AG04449 (cell line): ENCODE measurements at places on chromosomes 5 and 9.

DNA sequence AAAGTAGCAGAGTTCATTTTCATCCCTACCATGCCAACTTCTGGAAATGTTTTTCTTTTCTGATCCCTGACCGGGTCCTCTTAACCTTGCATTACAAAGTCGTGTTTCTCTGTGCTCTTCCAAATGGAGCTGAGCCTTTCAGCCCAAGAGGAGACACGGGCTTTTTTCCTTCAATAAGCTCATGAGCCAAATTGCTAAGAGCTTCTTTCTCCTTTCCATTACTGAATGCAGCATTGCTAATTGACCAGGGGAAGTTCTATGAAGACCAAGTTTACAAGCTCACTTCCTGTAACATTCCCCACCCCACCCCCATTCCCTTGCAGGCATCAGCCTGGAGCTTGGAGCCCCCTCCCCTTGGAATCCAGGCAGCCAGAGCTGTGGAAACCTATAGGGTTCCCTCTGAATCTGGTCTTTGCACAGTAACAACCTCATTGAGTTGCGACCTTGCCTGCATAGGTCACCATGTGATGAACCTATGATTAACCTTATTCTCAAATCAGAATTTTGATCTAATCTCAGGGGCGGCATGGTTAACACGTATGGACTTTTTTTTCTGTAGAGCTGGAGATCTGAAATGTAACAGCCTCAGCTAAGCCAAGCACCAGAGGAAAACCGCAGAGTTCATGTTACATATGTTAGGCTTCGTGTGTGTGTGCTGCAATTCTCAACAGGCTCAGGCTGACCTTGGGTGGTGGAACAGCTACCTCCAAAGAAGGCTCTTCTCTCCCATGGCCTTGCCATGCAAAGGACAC is 395.7 kb upstream of the ZNF462 start:
- no peak for DNase-seq

- DNase-seq, result no peak
These were observed 114.5 kb downstream of the SLC25A46 start for GRCh38 chr5:110853267-110853666.

- no peak for DNase-seq
These were observed 14.4 kb downstream of the ELP1 start for GRCh38 chr9:108919517-108919916.

DNA sequence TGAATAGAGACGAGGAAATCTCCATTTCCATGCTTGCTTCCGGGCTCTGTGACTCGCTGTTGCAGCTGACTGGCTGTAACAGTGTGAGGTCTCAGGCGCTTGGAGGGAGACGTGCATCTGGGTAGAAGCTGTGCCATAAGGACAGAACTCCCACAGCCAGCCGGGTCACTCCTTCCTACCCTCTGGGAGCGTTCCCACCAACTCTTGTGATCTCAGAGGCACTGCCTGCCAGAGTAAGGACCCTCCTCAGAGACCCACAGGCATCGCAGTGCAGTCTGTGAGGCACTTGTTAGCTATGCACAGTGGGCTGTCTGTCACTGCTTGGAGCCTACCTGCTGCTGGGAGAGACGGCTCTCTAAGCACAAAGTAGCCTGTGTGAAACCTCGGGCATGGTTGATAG is 203.4 kb upstream of the SEMA6A start:
- DNase-seq, result no peak

- no peak for DNase-seq
These were observed 273.4 kb downstream of the NR3C1 start for GRCh38 chr5:143129910-143130612.

DNA sequence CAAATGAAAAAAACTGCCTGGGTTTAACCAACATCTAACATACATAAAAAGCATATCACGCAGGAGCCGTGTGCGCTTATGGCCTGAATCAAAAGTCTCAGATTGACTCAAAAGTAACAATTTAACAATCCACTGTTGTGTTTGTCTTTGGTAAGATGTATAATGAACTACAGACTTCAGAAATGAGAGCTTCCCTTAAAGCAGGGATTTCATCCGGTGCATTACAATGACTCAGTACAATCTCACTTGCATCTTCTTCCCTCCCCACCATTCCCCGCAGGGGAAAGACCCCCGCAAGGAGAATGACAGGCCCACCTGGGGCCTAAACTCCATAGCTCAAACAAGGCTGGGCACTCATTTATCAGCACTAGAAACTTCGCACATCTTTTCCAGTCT is 1.4 kb downstream of the ZFR start:
- DNase-seq, result no peak

GRCh38 chr9:5388026-5388819 is 48.5 kb upstream of the RLN1 start:
- no peak for DNase-seq

- no peak for DNase-seq
These were observed 465.5 kb downstream of the DNAH5 start for GRCh38 chr5:13478831-13479465.

GRCh38 chr9:124272118-124272517 is 14.4 kb downstream of the NEK6 start:
- DNase-seq, result no peak

DNA sequence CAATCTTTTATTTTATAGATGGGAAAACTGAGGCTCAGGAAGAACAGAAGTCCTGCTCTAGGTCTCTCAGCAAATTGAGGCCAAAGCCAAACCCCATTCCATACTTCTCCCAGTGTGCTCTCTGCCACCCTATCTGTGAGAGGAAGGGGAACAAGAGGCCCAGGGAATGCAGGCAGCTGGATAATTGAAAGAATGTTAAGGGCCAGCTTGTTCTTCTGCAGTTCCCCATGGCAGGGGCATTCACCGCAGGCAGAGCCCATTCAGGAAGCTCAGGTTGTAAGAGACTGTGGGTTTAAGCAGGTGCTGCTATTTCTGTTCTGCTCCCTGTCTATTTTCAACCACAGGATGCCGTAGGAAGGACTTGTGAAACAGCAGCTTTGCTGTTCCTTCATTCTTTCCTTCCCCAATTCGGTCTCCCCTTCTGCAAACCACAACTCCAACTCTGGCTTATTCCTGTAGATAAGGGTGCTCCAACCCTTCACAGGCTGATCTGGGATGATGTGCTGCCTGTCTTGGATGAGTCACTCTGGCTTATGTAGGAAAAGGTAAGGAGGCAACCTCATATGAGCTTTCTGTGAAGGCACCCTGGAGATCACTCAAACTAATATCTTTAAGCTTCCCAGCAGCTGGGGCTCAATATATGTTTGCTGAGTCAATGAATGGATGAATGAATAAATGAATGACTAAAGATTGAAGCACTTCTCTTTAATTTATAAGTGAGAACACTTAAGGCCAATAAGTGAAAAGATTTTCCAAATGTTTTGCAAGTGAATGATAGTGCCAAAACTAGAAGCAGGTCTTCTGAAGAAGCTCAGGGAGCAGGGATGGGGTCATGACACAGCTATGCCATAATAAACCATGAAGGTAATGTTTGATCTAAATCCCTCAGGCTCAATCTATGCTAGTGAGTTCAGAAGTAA is 377.6 kb downstream of the BRINP1 start:
- DNase-seq, result no peak

- DNase-seq, result no peak
These were observed 23.8 kb upstream of the DAB2 start for GRCh38 chr5:39448506-39449128.

GRCh38 chr9:109166771-109167601 is at the start of gene FRRS1L:
FRRS1L (minus strand) TSS chr9:109167249; CDS start chr9:109167138, 111 bp downstream.
- DNase-seq, result no peak

GRCh38 chr5:109399092-109399759 is 10.5 kb downstream of the PJA2 start:
- no peak for DNase-seq

GRCh38 chr5:58108511-58108910 is 351.4 kb downstream of the PLK2 start:
- no peak for DNase-seq

DNA sequence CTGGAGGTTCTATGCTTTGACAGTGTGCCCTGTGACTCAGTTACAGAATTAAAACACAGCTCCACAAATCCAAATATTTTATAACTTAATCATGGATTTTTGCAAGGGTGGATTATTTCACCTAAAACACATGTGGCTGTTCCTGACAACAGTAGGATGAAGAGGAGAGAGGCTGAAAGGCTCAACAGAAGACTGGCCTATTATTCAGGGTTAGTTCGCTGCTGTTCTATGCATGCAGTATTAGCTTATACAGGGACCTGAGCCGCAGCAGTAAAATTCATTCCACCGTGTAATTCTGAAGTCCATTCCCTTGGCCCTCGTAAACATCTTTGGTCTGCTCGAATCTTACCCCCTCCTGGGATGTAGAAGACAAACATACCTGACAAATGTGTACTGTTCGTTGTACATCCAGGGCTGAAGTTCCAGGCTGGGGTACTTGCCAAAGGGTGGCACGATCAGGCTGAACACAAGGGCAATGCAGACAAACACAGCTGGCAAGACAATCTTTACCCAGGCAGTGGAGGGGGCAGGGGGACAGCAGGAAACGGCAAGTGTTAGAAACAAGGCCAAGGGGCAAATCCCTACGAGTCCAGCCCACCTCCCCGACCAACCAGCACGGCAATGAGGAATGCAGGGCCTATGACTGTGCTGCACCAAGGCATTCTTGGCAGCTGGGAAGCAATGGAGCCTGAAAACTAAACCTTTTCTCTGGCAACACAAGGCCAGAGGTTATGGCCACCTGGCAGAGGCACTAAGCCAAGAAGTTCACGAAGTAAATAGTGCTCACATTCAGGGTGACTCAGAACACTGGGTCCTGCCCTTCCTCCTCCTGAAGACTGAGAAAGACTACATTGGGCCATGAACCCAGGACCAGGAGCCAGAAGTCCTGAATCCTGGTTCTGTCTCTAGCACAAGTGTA is 46.8 kb downstream of the NIPSNAP3B start:
- DNase-seq, result no peak

- DNase-seq, result peak; percentile 71
These were observed 159.9 kb downstream of the FANCC start for GRCh38 chr9:95157481-95158151.

- DNase-seq, result peak; percentile 3
These were observed 44.7 kb upstream of the NKD2 start for GRCh38 chr5:963673-964531.

DNA sequence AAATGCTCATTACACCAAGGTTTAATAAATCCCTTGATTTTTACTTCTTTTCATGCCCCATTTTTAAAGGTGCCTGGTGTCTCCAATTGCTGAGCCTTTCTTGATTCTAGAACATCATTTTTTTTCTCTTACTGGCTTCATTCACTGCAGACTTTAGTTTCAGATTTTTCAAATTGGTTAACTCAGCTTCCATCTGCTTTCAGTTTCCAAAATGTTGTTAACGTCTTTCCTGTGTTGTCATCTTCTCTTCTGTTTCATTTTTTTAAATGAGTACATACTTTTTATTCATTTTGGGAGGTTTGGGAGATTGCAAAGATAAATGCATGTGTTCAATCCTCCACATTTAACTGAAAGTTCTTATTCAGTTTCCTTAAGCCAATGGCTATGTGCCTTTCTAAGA is 126.4 kb upstream of the CCNG1 start:
- DNase-seq, result no peak

DNA sequence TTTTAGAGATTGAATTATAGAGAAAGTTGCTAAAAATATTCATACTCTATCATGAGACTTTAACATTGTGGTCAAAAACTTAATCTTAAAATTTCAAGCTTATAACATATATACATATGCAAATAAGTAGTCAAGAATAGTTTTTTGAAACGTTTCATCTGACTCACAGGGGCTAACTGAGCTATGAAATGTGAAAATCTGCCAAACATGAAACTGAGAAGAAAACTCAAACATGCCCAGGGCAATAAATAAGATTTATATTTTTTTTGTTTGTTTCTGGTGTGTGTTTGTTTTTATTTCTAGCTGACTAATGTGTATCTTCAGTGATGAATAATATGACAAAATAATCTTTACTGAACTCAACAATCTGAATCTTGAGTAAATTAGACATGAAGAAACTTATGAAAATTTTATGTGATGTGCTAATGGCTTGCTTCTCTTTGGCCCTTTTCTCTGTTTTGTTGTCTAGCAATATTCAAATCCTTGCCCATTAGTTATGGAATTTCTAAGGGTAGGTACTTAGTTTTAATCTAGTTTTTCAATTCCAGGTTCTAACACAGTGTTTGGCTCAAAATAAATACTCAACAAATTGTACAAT is 99.9 kb downstream of the FAM174A start:
- no peak for DNase-seq

DNA sequence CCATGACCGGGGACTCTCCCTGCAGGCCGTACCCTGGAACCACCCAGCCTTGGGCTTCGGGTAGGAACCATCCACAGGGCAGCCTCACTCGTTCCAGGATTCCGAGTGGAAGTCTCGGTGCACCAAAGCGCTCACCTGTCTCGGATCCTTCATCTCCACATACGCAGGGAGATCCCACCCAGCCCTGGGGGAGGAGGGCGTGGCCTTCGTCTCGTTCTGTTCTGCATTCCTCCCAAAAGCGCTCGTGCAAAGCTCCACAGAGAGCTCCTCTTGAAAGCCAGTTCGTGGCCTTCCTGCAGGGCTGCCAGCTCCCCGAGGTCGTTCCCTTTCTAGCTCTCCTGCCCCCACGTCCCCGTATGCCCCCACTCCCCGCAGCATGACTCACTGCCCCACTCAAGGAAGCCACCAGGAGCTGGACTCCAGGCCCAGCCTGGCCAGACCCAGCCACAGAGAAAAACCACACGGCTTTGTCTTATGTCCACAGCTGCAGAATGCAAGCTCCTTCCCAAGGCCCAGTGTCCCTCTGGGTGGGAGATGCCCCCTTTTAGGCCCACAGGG is 65.0 kb upstream of the SARDH start:
- no peak for DNase-seq

- DNase-seq, result no peak
These were observed 170.0 kb upstream of the CDH18 start for GRCh38 chr5:20158006-20158405.

GRCh38 chr9:134895567-134895907 is 14.9 kb downstream of the FCN2 start:
- DNase-seq, result no peak

DNA sequence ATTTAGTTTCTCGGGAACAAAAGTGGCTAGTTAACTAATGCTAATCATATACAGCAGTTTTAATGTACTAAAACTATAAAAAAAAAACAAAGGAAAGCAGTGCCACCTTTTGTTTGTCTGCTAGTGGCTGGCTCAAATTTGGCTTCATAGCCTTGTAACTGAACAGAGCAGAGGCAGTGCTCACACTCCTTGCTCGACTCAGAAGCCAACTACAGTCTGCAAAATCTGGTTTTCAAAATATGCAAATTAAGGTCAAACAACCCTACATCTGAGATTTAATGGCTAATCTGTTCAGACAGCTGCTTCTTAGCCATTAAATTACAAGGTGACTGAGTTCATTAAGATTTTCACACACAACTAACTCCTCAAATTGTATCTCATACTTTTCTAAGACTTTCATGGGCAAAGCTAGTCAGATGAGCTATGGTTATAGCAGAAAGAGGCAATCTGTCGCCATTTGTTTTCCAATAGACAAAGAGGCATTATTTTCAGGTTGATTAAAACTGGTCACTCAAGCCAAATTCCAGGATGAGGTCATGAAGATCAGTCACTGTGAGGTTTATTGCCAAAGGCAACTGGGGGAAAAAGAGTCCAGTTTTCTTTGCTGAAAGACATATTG is 56.8 kb upstream of the EPB41L4A start:
- DNase-seq, result no peak

GRCh38 chr9:78269784-78270183 is 27.1 kb upstream of the PSAT1 start:
- no peak for DNase-seq

- no peak for DNase-seq
These were observed 28.9 kb upstream of the HNRNPA0 start for GRCh38 chr5:137782984-137783536.
